Fibroblast of skin of scalp (primary cell): ENCODE measurements at places on chromosomes 4 and X.

GRCh38 chr4:24690436-24690835 lies 104.9 kb upstream of the SOD3 start:
- DNase-seq: no peak

GRCh38 chrX:2656257-2656836 lies 34.7 kb upstream of the CD99 start:
- no peak for DNase-seq

GRCh38 chr4:18582841-18583240 lies 561.3 kb upstream of the LCORL start:
- DNase-seq: no peak

- no peak for DNase-seq
Observed at GRCh38 chr4:140668111-140668510, 88.1 kb downstream of the TBC1D9 start.

- no peak for DNase-seq
Observed at GRCh38 chrX:76802708-76803107, 375.2 kb downstream of the MAGEE1 start.

DNA sequence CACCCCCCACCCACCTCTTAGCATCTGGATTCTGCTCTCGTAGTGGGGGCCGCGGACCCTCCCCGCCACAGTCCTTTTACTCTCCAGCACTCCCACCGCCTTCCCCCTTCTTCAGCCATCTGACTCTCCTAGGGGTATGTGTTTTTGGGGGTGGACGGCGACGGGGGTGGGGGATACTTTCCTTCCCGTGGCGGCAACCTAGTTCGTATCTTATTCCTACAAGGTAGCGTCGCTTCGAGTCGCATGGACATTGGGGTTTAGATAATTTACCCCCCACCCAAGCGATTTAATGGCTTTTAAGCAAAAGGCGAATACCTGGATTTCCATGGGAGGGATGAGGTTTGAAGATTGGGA lies 1.3 kb upstream of the BCORL1 start:
- DNase-seq: no peak

- peak; percentile 81 for DNase-seq
Observed at GRCh38 chr4:54065282-54066087, 1.1 kb upstream of the CHIC2 start.
